ENCODE measurements at places on chromosomes 1 and 21.

DNA sequence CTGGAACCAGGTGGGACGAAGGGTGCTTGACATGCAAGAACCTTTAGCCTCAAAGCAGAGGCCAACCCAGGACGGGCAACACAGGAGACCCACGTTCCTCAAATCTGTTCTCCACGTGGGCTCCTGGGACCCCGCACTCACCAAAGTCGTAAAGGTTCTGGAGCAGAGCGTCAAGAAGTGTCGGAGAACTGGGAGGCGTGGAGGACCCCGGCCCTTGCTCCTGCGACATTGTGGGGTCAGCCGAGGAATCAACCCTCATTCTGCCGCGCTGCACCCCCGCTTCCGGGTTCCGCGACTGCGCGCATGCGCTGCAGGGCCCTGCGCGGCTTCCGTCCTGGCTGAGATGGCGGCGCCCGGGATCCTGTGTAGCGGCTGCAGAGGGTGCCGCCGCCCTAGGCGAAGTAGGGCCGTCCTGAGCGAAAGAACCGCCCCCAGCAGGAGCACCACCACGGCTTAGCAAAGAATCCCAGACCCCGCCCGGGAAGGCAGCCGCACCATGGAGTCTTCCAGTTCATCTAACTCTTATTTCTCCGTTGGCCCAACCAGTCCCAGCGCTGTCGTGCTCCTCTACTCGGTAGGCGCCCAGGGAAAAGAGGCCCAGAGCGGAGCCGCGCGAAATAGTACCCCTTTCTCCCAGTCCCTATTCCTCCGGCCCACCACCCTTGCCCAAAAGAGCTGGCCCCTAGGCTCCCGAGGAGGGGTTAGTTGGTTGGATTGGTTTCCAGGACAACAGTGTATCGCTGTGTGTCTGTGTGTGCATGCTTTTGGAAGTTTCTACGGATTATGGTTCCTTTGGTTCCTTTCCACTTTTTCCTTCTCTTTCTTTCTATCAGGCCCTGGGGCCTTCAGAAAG is at the start of gene GNPAT:
Gene GNPAT (plus strand): TSS at position 330 of the 853 bp plus-strand sequence. CDS start 167 bp downstream, at position 497.
- peak; percentile 86 for DNase-seq

- no peak for DNase-seq
Observed at GRCh38 chr1:11486231-11487009, 7.5 kb downstream of the DISP3 start.

DNA sequence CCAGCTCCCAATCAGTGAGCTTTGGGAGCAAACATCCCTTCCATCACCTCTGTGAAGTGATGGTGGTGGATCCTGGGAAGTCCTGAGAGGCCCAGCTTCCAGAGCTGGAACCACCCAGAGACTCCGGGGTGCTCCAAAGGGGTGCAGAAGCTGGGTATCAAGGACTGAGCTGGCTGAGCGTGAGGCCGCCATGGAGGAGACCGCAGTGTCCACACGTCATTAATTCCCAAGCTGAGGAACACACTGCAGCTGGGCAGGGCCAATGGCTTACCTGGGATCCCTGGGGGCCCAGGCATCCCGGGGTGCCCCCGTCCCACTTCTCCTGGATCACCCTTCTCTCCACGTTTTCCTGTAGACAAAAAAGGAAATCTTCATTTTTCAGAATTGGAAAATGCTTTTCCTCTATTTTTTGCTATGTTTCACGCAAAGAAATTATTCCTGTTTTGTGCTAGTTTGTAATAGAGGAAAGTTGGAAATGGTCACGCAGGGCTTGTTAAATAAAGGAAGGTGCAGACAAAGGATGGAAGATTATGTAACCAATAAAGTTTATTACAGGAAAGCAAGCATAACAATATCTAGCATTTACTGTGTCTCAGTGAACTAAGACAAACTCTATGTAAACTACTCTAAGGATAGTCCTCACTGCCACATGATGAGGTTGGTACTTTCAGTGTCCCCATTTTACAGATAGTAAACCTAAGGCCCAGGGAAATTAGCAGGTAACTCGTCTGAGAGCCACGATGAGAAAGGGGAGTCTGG is 15.4 kb downstream of the COL9A2 start:
- DNase-seq: no peak

- DNase-seq: no peak
Observed at GRCh38 chr21:43645976-43646375, 13.3 kb downstream of the HSF2BP start.

DNA sequence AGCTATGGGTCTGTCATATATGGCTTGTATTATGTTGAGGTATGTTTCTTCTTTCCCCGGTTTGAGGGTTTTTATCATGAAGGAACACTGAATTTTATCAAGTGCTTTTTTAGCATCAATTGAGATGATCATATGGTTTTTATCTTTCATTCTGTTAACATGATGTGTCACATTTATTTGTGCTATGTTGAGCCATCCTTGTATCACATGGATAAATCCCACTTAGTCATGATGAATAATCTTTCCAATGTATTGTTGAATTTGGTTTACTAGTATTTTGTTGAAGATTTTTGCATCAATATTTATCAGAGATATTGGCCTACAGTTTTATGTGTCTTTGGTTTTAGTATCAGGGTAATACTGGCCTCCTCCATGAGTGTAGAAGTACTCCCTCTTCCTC is 61.7 kb downstream of the GPR137B start:
- no peak for DNase-seq

GRCh38 chr1:212566522-212567479 is 41.8 kb upstream of the ATF3 start:
- peak; percentile 49 for DNase-seq

DNA sequence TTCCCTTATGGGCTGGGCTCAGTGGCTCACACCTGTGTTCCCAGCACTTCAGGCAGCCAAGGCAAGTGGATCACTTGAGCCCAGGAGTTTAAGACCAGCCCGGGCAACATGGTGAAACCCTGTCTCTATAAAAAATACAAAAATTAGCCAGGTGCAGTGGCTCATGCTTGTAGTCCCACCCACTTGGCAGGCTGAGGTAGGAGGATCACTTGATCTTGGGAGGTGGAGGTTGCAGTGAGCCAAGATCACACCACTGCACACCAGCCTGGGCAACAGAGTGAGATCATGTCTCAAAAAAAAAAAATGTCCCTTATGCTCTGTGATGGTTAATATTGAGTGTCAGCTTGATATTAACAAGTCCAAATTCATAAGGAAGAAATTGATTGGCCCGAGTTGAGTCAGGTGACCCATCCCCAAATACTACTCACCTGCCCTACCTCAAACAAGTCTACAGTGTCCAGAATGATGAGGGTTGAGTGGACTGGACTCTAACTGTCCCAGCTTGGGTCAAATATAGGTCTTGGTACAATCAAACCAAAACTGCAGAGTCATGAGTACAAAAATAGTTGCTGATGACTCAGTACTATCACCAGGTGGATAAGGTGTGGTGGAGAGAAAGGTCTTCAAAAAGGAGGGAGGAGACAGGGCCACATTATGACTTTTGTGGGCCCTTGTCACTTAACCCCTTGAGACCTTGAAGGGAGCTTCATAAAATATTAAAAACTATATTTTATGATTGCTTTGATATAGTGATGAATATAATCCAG is 161.0 kb downstream of the ZNF326 start:
- DNase-seq: no peak

DNA sequence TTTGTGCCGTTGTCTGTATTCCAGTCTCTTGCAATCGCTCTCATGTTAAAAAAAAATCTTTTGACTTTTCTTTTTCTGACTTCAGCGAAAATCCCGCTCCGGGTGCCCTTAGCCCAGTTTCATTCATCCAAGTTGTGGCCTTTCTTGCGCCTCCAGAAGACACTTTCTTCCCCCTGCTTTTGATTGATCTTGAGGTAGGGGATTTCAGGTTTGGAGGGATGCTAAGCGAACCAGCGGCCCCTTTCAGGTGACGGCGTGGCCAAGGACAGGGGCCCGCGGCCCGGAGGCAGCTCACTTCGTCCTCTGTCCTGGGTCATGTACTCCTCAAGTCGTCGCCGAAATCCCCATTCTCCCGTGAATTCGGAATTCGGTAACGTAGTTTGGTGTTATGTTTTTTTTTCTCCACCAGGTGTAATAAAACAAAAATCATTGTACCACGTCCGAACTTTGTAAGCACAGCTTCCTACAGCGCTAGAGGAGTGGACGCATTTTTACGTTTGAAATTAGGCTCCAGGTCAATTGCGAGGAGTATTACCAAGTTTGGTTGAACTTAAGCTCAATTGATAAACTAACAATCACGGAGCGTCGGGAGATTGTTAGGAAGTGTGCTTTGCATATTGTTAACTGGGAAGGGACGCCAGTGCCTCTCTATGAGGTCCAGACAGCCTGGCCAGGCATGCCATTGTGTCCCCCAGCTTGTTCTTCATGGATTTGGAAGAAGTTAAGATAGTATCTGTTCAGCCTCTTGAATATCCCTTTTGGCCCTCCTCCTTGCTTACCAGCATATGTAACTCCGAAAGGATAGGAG is 1.1 kb downstream of the MRPS6 start:
- no peak for DNase-seq

DNA sequence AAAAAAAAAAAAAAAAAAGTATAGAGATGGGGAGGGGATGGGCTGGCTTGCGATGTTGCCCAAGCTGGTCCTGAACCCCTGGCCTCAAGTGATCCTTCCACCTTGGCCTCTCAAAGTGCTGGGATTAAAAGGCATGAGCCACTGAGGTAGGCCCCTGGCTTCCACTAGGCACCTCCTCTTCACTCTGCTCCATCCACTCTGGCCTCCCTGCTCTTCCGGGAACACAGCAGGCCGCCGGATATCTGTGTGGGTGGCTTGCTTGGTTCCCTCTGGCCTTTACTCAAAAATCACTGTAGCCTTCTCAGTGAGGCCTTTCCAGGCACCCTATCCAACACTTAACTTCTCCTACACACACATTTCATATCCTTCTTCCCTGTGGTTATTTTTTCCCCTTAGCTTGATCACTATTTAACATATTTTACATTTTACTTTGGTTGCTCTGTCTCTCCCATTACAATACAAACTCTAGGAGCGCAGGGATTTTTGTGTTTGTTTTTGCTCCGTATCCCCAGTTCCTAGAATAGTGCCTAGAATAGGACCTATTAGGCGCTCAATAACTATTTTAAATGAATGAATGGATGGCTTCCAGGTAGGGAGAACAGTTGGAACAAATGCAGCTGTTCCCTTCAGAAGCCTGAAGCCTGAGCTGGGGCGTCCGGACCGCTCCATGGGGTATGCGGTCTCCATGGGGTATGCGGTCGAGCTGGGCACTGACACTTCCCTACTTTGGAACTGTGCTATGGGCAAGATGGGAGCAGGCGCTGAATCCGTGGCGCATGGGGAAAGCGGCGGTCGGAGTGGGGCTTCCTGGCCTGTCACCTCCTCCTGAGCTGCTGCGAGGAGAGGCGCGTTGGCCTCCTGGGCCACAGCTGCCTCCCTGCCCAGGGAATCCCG is 46.7 kb downstream of the H3-3A start:
- DNase-seq: no peak

DNA sequence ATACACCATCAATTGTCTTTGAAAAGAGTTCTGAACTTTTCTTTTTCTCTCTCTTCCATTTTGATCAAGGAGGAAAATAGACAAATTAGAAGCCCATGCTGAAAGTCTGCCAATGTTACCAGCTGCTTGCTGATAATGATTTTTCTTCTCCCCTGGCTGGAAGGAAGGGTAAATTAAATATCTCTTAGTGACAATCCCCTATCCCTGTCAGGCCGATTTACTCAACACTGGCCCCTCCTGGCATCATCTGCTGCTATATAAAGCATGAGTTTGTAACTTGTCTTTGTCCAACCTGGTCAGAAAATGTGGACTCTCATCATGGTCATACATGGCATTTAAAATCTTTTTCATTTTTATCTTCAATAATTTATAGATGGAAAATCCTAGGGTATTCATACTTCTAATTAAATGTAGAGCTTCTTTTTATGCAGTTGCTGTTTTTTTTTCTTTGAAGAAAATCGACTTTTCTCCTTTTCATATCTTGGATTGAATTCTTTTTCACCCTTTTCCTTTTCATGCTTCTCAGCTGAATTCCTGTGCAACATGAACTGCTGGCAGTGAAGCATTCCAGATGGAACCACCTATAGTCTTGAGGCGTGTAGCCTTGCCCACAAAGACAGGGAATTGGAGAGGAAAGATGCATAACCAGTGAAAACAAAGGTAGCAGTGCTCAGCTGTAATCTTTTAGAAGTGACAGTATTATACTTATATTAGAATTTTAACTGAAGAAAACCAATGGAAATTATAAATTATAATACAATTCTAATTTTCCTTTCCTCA is 214.7 kb upstream of the PTGFR start:
- no peak for DNase-seq

DNA sequence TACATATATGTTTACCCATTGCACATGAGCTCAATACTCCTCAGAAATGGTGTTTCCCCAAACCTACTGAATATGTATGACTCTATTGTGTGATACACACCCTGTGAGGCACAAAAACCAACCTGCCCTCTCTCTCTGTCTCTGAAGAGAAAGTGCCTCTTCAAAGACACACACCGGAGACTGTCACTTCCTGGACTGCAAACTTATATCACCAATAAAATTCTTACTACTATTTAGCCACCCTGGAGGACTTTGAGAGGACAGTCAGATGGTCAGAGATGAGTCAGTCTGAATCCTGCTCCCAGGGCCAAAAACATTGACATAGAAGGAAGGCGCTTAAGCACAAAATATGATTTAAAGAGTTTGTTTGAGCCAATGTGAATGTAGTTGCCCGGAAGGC is 110.4 kb downstream of the PPIAL4G start:
- no peak for DNase-seq

- DNase-seq: no peak
Observed at GRCh38 chr1:227785094-227785804, 30.2 kb upstream of the PRSS38 start.

DNA sequence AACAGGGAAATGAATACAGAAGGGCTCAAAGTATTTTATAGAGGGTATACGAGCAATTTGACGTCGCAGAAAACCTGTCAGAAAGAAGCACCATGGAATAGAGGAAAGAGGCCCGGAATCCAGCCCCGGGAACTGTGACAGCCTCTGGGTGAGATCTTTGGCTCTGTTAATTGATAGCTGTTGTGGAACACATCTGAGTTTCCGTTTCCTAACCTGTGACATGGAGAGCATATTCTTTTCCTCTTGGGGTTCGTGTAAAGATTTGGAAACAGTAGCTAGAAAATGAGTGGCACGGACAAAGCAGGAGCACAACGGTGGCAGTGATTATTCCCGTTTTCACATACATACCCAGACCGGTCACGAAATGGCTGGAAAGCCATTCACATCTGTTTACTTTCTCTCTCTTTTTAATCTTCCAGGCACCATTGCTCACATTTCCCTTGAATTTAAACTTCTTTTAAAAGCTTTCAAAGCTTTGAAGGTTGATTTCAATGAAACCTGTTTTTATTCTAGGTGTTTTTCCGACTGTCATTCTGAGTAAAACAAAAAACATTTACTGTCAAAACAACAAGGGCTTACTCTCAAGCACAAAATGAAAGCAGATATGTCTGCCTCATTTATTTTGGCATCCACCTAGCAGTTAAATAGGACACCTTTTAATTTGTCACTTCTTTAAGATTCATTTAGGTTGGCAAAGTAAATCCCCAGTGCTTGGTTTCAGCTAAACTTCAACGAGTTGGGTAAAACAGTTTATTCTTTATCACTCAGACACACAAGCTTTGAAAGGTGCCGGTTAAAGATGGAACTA is 26.7 kb upstream of the C8B start:
- no peak for DNase-seq

All from putamen (tissue), 1 donor.